ENCODE measurements at places on chromosomes 4 and X.

DNA sequence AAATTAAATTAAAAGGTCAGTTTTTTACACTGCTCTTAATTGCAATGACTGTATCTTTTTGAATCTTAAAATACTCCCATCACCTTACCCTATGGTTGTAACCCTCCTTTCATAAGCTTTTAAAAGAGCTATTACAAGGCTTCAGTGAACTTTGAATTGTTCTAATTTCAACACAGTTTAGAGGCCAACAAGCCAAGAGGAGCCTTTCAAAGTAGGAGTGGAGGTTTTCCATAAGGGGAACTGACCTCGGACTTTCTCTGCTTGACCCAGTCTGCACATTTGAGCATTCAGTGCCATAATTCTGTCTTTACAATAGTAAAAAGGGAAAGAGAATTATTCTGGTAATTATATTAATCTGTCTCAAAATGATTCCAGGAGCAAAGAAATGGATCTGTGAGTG lies 98.9 kb downstream of the PARM1 start:
- no peak for DNase-seq

DNA sequence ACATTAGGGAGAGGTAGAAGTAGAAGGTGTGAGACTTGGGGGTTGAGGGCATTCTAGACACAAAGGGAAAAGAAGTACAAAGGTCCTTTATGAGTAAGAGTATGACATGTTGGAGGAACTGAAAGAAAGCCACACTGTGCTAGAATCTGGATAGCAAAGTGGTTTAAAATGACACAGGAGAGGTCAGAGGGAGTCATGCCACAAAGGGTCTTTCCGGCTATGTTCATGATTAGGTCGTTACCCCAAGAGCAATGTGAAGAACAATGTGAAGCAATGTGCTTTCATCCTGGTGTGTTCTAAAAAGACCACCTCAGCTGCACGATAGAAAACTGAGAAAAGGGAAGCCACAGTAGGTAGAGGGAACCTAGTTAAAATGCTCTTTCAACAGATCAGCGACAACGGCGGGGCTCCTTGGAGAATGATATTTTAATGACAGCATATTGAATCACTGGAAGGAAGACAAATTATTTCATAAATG lies 29.2 kb downstream of the SMIM14 start:
- DNase-seq = no peak

DNA sequence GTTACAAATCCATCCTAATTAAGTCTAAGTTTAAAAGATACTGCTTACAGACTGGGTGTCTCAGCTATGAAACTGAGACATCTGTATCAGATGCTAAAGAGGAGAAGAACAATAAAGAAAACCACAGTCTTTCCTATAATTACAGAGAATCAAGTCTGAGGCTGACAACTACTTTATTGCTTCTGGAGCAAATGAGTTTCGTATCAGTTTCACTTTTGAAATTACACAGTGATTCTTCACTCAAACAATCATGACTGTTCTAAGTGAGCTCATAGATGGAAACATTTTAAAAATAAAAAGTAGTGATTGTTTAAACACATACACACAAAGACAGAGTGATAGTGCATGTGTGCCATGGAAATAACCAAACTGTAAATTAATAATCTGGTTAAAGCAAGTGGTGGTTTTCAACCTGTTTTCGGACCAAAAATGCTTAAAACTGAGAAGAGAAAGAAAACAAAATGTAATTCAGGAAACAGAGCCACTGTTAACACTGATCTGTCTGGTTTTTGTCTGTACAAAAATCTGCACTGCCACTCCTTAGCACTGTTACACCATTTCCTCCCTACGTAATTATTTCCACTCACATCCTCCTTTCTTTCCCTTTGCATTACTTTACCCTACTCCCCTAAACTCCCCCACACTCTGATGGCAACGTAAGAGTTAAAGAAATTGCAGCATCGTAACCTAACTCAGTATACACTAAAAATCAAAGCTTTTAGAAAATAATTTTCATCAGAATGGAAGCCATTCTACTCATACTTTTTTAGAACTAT lies 12.5 kb downstream of the RFC1 start:
- DNase-seq = no peak

DNA sequence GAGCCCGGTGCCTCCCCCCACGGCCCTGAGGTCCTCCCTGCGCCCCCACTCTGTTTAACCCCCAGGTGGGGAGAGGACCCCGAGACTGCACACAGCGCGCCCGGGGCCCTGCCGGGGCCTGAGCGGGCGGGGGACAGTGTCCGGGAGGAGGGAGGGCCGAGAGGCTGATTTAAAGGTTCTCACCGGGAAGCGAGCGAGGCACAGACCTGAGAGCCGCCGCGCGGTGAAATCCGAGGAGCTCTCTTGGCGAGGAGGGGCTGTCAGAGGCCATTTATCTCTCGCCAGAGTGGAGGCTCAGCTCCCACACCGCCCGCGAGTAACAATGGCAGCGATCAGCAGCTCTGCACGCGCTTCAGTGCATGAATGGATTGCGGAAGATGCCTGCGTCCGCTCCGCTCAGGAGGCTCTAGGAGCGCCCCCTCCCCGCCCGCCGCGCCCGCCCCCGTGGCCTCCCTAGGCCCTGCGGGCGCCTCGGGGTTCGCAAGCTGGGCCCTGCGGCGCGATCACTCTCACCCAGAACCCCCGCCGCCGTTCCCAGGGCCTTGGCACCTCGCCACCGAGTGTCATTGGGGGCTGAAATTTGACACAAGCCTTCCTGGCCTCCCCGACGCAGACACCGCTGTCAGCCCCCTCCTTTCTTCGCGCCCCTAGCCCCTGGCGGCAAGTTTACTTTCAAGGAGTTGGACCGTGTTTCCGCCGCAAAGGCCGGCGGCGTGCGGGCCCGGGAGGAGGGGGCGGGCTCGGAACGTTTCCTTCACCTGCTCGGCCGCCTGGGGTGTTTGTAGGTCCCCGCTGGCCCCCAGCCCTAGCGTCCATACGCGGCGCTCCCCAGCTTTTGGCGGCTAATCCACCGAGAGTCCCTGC lies 48.7 kb upstream of the BCOR start:
- no peak for DNase-seq

DNA sequence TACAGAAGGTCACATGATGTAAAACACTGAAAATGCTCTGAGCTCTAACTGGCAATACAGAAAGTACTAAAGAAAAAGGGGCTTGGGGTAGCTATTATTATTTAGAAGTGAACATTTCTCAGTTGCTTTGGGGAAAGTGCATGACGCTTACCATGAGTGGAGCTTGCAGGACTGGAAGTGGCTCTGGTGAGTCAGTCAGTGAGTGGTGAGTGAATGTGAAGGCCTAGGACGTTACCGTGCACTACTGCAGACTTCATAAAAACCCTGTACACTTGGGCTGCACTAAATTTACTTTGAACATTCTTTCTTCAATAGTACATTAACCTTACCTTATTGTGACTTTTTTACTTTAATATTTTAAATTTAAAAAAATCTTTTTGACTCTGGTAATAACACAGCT lies 89.3 kb upstream of the ENPP6 start:
- DNase-seq = no peak

- DNase-seq = no peak
Measured at GRCh38 chr4:117949621-117950020, 84.7 kb upstream of the NDST3 start.

- DNase-seq = no peak
Measured at GRCh38 chrX:121571333-121571732, 523.9 kb downstream of the GLUD2 start.

GRCh38 chr4:106238820-106239420 lies 77.1 kb downstream of the TBCK start:
- no peak for DNase-seq

- DNase-seq = no peak
Measured at GRCh38 chr4:101032541-101032940, 314.8 kb downstream of the PPP3CA start.

DNA sequence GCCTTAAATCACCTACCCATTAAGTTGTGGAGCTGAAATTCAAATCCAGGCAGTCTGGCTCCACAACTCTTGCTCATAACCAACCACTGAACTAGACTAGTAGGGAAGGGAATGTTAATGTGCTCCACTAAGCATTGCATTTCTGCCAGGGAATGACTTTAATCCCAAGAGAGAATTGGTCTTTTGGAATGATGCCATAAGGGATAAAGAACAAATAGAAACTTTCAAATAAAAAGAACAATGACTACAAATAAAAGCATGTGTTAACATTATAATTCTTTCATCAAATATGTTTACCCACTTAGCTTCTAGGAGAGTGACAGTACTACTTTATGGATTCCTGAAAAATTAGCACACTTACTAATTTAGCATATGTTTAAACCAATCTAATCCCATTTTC lies 905.9 kb downstream of the CENPC start:
- DNase-seq = no peak

GRCh38 chrX:41921492-41922430 lies 1.6 kb downstream of the CASK start:
- no peak for DNase-seq

DNA sequence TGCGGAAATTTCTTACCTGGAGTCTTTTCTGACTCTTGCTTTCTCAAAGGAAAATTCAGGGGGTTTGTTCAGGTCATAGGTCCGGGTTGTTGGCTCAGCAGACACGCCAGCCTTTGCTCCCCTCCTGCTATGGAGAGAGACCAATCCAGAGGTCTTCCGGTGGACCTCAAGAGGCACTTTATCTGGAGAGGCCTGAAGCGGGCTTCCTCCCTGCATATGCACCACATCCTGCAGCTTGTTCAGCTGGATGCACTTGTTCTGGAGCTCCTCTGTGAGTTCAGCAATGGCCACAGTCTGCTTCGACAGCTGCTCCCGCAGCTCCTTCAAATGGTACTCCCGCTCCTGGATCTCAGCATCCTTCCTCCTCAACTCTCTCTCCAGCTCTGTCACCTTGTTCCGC lies 10.5 kb downstream of the PRKG2 start:
- no peak for DNase-seq

GRCh38 chr4:52998413-52998812 lies 136.3 kb downstream of the RASL11B start:
- no peak for DNase-seq

GRCh38 chr4:10529291-10530136 lies 72.3 kb upstream of the ZNF518B start:
- DNase-seq = no peak

DNA sequence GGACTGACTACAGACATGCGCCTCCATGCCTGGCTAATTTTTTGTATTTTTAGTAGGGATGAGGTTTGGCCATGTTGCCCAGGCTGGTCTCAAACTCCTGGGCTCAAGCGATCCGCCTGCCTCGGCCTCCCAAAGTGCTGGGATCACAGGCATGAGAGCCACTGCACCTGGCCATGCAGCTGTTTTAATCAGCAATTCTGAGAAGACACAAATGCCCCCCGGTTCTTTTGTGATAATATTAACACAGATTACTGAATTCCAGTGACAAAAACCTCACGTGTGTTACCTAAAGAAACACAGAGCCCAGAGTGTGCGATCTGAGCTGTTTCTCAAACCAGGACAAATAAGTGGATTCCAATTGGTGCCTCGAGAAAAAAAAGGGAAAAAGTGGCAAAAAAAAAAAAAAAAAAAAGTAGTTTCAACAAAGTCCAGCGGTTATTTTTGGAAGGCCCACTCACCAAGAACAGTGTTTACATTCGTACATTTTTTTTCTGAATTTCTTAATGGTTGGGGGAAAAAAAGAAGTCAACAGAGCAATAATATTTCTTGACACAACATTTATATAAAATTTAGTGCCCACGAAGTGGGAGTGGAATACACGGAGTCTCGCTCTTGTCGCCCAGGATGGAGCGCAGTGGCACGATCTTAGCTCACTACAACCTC lies 17.2 kb downstream of the DHRSX start:
- no peak for DNase-seq

DNA sequence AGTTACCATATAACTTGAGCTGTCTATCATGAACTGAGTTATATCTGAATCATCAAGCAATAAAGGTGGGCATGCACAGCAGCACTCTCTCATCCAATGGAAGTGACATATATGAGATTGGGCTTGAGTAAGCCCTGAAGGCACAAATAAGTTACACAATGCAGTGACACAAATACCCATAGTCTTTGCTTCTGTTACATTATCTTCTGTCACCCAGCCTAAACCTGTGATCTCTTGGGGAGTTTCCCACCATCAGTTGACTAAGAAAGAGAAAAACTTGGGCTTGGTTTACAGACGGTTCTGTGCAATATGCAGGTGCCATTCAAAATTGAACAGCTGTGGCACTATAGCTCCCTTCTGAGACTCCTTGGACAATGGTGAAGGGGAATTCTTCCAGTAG lies 138.8 kb upstream of the IL15 start:
- DNase-seq = no peak

- no peak for DNase-seq
Measured at GRCh38 chr4:138961664-138962063, 53.9 kb upstream of the NOCT start.

DNA sequence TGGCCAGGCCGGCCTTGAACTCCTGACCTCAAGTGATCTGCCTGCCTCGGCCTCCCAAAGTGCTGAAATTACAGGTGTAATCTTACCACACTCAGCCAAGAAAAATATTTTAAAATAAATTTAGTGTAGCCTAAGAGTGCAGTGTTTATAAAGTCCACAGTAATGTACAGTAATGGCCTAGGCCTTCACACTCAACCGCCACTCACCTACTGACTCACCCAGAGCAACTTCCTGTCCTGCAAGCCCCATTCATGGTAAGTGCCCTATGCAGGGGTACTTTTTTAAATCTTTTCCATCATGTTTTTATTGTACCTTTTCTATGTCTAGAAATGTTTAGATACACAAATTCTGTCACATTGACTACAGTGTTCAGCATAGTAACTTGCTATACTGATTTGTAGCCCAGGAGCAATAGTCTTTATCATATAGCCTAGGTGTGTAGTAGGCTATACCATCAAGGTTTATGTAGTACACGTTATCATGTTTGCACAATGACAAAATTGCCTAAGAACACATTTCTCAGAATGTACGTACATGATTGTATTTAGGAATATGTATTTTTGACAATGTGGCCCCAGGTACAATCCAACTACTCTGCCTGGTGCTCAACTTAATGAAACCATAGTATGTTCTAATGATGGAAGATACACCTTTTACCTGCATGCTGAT lies 455.2 kb downstream of the PCDH7 start:
- no peak for DNase-seq

DNA sequence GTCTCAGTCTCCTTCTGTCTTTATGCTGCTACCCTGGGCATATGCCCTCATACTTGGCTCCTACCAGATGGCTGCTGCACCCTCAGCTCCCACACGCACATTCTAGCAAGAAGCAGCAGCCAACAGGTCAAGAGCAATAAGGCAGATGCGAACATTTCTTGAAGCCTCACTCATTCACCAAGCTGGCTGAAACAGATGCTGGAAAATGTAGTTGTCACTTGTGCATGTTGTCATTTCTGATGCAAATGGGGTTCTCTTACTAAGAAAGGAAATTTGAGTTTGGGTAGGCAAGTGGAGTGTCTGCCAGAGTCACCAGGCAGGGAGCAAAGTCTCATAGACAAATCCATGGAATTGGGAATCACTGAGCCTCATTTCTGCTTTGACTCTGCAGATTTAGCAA lies 57.4 kb upstream of the SORBS2 start:
- DNase-seq = no peak

- DNase-seq = no peak
Measured at GRCh38 chr4:94782707-94783106, 25.0 kb downstream of the BMPR1B start.

DNA sequence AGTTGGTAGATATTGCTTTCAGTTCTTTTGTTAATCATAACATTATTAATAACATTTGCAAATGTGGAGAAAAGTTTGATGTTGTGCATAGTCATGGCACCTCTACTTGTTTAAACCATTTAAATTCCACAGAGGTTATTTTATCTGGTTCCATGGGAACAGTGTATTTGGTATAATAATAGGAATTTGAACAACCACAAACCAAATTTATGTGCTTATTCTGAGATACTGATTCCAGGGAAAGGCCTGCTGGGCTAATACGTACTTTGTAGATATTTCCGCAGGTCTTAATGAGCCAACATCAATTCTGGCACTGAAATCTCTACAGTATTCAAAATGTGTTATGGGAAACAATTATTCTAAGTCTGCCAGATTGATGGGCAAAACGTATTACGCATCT lies 319.0 kb downstream of the DKK2 start:
- DNase-seq = no peak
